ENCODE measurements at places on chromosomes 12 and 14.

DNA sequence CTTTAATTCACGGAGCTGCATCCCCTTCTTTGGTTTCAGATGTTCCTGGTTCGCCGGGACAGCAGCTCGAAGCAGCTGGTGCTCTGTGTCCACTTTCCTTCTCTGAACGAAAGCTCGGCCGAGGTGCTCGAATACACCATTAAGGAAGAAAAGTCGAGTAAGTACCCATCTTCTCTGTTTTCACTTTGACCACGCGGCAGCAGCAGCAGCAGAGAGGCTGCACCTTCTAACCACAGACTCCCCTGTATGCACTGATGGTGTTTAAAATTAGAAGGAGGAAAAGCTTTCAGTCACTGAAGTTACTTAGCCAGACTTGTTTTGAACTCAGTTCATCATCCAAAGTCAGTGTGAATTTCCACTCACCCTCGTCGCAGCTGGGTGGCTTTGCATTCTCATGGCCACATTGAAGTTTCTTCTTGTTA, 63.8 kb downstream of the RIN3 start:
- peak; percentile 82 for DNase-seq

GRCh38 chr14:30768791-30769190, 105.6 kb upstream of the COCH start:
- DNase-seq, result no peak

- no peak for DNase-seq
Measured at GRCh38 chr12:11408096-11408495, 12.7 kb upstream of the PRB2 start.

GRCh38 chr12:12996209-12996608, 3.9 kb downstream of the HEBP1 start:
- no peak for DNase-seq

- peak; percentile 43 for DNase-seq
Measured at GRCh38 chr14:91173221-91173670, 59.4 kb downstream of the DGLUCY start.

DNA sequence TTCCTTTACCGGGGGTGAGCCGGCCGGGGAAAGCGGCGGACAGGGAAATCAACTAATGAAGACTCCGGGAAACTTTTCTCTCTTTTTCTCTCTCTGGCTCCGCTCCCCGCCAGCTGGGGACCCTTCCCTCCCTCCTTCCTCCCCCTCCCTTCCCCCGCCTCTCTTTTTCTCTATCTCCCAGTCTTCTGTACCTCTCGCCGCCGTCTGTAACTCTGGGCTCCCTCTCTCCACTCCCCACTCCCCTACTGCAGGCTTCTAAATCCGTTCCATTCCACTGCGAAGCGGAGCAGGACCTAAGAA, 6.9 kb upstream of the HOXC11 start:
- no peak for DNase-seq

GRCh38 chr14:87975636-87976035, 17.3 kb downstream of the GALC start:
- no peak for DNase-seq

GRCh38 chr12:22408610-22409376, 74.3 kb upstream of the ST8SIA1 start:
- no peak for DNase-seq

DNA sequence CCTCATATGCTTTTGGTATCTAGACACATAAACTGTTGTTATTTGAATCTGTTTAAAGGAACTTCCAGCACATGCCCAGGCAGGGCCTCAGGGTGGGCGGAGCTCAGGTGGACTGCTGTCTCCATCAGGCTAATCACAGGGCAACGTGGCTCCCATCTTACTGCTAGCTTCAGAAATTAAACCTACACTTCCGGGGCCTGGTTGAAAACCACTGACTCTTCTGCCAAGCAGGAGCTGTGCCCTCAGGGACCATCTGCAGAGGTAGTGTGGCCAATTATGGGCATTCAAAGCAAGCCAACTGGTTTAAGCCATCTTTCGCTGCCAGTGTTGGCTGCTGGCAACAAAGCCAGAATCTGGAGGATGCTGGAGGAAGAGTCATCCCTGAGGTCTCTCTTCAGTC, 97.5 kb downstream of the TMX1 start:
- DNase-seq, result no peak

DNA sequence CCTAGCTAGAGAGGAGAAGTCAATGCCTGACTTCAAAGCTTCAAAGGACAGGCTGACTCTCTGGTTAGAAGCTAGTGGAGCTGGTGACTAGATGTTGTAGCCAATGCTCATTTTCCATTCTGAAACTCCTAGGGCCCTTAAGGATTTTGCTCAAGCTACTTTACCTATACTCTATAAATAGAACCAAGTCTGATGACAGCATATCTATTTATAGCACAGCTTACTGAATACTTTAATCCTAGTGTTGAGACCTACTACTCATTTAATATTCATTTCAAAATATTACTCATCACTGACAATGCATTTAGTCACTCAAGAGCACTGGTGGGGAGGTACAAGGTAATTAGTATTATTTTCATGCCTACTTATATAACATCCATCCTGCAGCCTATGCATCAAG, 137.2 kb upstream of the PELI2 start:
- no peak for DNase-seq

GRCh38 chr14:69572030-69572840, 2.4 kb downstream of the CCDC177 start:
- no peak for DNase-seq

GRCh38 chr12:83404521-83404920, 717.8 kb downstream of the TMTC2 start:
- no peak for DNase-seq

- no peak for DNase-seq
Measured at GRCh38 chr12:43208221-43208620, 343.8 kb downstream of the ADAMTS20 start.

GRCh38 chr12:118581371-118581770, 205.0 kb downstream of the SUDS3 start:
- no peak for DNase-seq

DNA sequence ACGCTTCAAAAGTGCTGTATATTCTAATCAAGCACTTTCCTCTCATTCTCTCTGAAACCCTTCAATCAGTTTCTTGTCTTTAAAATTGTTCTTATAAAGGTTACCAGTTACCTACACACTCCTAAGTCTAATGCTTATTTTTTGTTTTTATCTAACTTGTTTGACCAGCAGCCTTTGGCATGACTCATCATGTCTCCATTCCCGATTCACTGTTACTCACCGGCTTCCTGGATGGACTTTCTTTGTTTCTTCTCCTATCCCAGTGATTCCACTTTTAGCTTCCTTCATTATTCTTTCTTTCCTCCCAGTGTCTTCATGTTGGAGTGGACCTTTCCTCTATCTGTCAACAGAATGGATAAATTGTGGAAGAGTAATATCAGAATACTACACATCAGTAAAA, 368.6 kb upstream of the CCDC196 start:
- DNase-seq, result no peak

DNA sequence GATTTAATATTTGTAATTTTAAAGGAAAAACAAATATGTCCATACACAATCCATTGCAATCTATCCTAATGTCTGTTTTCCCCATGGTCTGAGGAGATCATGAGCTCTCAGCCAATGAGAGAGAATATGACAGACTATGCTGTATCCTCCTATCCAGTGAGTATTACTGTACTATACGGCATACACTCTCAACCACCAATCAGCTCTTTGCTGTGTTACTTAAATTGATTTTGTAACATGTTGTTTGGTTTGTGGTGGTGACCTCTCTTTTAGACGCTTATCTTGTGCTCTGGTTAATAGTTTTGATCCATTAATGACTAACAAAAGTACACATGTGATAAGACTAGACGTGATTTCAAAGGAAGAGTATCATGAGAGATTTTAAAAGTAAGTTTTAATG, 231.5 kb upstream of the FOXN3 start:
- no peak for DNase-seq

DNA sequence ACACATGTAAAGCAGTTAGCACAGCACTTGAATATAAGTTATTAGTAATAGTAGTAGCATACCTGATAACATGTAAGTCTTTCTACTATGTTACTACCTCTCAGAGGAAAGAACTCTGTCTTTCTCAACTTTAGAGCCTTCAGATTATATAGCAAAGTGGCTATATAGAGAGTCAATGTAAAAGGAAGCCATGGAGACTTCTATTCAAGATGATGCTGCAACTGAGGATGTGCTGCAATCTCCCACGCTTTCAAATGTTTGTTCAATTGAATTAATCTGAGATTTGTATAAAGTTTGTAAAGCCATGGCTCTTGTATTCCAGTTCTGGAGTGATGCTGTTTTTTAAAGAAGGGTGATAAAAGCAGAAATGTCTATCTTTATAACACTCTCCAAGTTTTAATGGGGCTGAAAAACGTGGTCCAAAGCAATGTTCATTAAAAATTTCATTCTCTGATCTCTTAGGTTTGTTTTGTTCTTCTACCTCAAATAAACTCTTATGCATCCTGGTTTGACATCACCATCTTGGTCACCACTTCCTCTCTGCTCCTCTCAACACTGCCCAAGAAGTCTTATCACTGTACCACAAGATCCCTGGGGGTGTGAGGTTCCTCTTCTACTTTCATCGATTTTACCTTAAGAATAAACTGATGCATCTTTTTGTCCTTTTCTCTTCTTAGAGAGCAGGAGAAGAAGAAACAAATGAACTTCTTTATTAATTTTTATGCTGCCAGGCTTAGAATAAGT, 40.6 kb downstream of the C12orf42 start:
- DNase-seq, result peak; percentile 34

GRCh38 chr14:45650754-45651153, 397.8 kb upstream of the MIS18BP1 start:
- no peak for DNase-seq

- peak; percentile 15 for DNase-seq
Measured at GRCh38 chr12:92362126-92362525, 216.5 kb upstream of the BTG1 start.

DNA sequence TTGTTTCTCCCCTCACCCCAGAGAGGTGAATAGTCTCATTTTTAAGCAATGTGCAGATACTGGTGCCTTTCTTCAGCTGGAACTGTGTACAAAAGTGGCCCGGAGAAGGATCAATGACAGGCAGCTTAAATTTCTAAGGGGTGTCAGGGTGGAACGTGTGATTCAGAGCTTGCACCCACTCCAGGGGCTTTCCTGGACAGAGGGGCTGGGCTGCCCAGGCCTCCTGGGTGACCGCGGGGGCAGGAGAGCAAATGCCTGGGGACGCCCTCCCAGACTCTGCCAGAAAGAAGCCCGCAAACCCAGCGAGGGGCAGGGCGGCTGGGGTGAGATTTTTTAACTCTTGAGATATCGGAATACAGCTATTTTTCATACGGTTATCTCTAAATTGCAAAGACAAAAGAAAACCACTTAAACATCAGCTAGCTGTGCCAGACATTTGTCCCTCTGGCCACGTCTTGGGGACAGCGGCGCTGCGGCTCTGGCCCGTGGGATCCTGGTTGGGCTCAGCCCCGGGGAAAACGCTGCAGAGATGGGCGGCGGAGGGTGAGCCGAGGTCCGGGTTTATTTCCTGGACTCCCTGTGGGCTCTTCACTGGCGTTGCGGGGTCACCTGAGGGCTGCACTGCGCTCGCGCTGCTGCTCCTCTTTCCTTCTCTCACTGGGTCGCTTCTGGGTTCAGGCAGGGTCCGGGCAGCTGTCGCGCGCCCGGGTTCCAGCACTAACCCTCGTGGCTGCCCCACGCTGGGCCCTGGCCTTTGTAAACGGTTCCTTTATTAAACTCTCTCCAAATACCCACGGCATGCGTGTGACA, 35.8 kb downstream of the NFKBIA start:
- DNase-seq, result no peak

DNA sequence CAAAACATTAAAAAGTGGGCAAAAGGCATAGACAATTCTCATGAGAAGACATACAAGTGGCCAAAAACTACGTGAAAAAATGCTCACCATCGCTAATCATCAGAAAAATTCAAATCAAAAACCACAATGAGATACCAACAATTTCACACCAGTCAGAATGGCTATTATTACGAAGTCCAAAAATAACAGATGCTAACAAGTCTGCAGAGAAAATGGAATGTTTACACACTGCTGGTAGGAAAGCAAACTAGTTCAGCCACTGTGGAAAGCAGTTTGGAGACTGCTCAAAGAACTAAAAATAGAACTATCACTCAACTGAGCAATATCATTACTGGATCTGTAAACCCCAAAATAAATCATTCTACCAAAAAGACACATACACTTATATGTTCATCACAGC, 76.2 kb downstream of the PRKD1 start:
- DNase-seq, result no peak

DNA sequence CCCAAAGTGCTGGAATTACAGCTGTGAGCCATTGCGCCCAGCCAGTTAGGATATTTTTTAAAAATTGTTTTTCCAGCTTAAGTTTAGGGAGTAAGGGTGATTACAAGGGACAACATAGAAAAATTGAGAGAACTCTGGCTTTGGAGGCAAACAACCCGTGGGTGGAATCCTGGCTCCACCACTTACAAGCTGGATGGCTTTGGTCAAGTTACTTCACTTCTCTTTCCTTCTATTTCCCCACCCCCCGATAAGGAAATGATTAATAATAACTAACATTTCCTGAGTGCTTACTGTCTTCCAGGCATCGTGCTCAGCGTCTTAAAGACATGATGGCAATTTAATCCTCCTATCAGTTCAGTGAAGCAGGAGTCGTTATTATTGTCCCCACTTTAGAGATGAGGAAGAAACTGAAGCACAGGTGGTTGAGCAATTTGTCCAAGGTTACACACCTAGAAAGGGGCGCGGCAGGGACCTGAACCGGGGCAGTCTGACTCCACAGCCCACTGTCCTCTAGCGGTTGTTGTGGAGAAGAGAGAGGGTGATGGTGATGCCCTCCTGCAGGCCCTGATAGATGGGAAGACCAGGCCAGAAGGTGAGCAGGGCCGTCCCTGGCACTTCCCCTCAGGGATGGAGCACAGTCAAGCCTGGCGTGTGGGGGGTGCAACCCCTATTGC, 16.7 kb upstream of the FAIM2 start:
- DNase-seq, result no peak

- no peak for DNase-seq
Measured at GRCh38 chr14:92323011-92323915, at the start of gene SLC24A4. SLC24A4 (plus strand) TSS chr14:92323165; CDS start chr14:92323831, 666 bp downstream.

DNA sequence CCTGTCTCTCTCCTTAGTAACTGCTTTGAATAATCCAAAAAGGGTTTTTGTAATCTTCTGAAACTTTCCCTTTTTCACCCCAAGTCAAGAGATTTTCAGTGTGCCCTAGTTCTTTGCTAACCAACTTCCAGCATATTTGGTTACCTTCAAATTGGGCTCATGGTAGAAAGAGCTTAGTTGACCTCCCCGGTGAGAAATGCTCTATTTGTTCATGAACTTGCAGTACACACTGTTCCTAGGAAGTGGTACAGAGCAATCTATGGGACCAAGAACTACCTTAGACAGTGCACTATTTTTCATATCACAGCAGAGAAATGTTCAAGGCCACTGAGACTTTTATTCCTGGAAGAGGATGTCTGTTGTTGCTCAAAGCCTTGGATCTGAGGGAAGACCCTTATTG, 1.7 kb downstream of the USP5 start:
- DNase-seq, result no peak

GRCh38 chr14:29536886-29537511, 390.6 kb downstream of the PRKD1 start:
- DNase-seq, result peak; percentile 20

DNA sequence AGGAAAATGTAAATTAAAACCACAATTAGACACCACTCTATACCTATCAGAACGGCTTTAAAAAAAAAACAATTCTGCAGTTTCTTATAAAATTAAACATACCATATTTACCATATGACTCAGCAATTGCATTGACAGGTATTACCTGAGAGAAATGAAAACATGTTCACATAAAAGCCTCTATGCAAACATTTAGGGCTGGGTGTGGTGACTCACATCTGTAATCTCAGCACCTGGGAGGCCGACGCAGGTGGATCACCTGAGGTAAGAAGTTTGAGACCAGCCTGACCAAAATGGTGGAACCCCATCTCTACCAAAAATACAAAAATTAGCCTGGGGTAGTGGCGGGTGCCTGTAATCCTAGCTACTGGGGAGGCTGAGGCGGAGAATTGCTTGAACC, 41.1 kb downstream of the SPTB start:
- no peak for DNase-seq
